Left cardiac atrium (tissue), 4 donors: ENCODE measurements at places on chromosomes 11 and 22.

DNA sequence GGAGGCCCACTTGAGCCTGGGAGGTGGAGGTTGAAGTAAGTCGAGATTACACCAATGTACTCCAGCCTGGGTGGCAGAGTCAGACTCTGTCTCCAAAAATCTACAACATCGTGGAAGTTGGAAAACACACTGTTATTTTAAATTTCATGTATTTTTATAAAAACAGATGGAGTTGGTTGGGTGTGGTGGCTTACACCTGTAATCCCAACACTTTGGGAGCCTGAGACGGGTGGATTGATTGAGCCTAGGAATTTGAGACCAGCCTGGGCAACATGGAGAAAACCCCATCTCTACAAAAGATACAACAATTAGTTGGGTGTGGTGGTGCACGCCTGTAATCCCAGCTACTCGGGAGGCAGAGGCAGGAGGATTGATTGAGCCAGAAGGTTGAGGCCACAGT is 52.0 kb upstream of the CLTCL1 start:
- DNase-seq = no peak

DNA sequence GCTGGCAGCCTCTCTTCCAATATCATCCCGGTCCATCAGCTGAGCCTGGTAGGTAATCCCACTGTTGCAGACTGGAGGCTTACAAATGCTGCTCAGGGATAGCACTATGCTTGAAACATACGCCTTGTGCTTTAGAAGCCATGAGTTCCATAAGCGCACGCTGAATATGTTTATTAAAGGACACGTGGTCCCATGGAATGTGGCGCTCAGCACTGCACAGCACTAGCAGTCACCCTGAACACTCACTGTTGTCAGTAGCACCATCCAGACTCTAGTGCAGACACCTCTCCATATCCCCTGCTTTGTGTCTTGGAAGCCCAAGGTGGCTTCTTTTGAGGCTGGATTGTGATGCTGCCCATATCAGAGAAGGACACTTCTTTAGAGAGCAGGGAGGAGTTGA is 120.9 kb downstream of the MAML2 start:
- DNase-seq = no peak

DNA sequence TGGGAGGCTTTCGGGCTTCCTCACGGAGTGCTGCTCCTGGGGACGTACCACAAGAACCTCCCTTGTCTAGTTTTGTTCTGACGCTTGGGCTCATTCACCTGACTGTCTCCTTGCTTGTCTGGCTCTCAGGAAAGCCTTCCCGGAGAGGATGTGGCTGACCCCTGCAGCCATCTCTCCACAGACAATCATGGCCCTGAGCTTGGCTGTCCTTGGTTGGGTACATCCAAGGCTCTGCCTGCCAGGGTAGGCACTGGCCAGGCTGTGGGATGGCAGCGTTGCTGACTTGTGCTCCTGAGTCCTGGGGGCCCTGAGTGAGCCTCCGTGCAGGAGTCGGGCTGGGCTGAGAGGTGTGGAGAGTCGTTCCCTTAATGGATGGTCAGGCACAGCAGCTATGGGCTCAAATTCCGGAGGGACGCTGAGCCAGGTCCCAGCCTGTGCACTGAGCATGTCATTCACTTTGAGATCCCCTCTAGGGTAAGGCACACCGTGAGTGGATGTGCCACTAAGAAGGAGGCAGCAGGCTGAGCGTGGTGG is 32.8 kb downstream of the BCR start:
- DNase-seq = no peak

- no peak for DNase-seq
Observed at GRCh38 chr11:3840004-3840869, 522 bp downstream of the RHOG start.

DNA sequence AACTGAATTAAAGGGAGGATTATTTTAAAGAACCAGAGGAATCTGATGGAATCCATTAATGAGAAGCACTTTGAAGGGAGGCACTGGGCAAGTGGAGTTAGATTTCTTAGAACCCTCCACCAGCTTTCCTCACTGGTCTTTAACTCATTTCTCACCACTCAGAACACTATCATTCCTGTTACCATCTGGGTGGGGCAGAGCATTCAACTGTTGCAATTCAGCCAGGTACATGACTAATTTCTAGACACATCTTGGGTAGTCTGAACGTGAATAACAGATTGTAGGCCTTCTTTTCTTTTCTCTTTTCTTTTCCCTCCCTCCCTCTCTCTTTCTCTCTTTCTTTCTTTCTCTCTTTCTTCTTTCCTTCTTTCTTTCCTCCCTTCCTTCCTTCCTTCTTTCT is 15.5 kb upstream of the MMP1 start:
- DNase-seq = no peak

- no peak for DNase-seq
Observed at GRCh38 chr22:24357547-24357946, 69.9 kb upstream of the ADORA2A start.

- DNase-seq = no peak
Observed at GRCh38 chr22:23119494-23120414, 22.0 kb downstream of the RSPH14 start.

DNA sequence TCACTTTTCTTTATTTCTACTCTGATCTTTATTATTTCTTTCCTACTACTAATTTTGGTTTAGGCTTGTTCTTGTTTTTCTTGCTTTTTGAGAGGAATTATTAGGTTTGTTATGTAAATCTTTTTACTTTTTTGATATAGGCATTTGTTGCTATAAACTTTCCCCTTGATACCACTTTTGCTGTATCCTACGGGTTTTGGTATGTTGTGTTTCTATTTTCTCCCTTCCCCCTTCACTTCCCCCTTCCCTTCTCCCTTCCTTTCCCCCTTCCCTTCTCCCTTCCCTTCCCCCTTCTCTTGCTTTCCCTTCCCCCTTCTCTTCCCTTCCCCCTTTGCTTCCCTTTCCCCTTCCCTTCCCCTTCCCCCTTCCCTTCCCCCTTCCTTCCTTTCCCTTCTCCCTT is 529.6 kb downstream of the RAB38 start:
- DNase-seq = no peak
